ENCODE measurements at places on chromosomes 7 and 10.

GRCh38 chr10:46528675-46529615 lies 27.5 kb downstream of the GPRIN2 start:
- no peak for DNase-seq

DNA sequence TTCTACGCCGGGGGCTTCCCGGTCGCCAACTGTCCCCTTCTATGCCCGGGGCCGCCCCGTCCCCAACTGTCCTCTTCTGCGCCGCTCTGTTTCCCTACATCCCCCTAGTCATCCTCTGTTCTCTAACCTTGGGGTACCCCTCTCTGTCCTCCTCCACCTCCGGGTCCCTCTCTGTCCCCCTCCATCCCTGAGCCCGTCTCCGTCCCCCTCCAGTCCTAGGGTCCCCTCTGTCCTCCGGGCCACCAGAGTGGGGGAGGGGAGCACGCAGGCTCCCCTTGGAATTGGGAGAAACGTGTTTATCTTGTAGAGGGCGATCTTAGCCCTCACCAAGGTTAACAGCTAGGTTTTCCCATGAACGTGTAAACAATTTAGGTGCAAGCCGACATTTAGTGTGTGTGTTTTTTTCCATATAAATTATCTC lies 852 bp upstream of the KLF6 start:
- no peak for DNase-seq

GRCh38 chr10:104622598-104623209 lies 18.4 kb upstream of the SORCS3 start:
- no peak for DNase-seq

GRCh38 chr10:101140084-101140949 lies 9.2 kb downstream of the TLX1 start:
- no peak for DNase-seq

GRCh38 chr10:1598393-1599153 lies 138.8 kb downstream of the ADARB2 start:
- no peak for DNase-seq

DNA sequence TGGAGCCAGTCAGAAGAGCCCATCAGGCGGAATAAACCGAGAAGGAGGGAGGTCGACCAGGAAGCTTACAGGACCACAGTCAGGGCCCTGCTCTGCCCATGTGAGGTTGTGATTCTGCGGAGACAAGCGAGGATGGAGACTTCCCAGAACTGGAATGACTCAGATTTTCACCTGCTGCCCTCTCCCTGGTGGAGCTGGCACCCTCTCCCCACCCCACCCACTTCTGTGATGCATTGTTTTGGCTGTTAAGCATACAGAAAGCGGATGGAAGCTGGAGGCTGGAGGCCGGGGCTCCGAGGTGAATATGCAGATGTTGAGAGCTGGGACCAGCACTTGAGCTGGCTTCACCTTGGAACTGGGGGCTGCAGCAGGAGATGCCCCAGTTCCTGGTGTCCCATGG lies 57.4 kb downstream of the NPTX2 start:
- no peak for DNase-seq

GRCh38 chr10:125151553-125152449 lies 8.6 kb downstream of the CTBP2 start:
- DNase-seq, result no peak

DNA sequence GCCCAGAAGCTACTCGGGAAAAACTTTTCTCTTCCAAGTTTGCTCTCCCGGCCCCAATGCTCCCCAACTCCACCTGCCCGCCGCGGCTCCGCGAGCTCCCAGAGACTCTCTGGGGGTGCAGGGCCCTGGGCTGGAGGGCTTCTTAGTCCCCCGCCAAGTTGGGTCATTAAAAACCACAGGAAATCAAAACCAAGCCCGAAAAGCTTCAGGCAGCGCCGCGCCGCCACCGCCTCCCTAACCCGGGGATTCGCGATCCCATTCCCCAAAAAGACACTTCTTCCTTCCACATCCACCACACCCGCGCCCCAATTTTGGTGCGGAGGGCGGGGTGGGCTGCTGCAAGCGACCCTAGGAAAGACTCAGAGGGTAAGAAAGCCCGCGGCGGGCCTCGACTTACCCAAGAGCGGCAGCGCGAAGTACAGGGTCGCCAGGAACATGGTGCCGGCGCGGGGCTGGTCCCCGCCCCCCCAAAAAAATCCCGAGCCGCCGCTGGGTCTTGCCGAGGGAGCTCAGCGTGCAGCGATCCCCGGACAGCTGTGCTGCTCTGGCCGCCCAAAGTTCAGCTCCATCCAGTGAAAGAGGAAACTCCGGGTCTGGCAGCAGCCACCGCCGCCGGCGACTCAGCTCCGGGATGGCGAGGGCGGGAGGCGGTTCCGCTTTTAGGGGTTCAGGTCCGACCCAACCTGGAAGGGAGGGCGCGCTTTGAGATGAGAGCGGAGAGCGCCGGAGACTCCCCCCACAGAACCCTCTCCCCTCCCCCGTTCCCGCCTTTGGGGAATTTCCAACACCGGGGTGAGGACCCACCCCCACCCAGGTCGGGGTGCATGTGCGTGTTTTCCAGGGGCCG lies 1.2 kb downstream of the GFRA1 start:
- DNase-seq, result no peak

GRCh38 chr10:29736366-29737073 lies 101.7 kb upstream of the SVIL start:
- DNase-seq, result no peak

DNA sequence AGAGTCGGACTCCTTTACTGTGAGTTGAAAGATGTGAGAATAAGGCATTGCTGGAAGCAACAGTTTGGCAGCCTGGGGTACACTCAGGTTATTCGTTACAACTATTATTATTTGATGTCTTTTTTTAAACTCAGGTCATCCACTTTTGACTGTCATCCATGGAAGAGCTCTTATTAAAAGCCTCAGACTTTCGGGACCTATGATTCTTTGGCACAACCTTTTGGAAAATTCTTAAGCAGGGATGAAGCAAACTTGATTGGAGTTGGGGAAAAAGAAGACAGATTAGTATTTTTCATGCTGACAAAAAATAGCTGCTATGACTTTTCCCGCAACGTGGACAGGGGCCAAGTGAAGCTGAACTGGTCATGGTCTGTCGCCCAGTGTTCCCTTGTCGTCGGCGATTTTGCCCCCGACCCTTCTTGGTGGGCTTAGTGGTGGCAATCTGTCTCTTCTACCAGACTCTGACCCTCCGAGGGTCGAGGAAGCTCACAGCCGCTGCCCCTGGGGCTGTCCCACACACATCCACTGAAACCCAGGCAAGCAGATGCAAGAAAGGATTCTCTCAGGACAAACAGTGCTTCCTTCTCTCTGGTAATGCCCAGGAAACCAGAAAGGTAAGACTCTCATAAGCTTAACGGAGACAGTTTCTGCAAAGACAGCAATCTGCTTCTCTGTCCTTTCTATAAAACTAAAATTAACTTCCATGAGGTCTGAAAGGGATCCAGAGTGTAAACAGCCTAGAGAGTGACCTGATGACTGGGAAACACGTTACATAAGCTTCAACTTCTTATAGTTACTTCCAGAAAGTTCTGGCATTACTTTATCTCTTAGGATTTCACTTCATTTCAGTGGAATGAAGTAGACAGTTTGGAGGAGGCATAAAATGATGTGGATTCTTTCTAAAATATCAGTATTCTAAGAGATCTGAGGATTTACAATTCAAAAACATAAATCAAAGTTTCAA lies 1.0 kb downstream of the CPED1 start:
- no peak for DNase-seq

- DNase-seq, result no peak
Observed at GRCh38 chr10:103737735-103738367, 117.5 kb downstream of the SH3PXD2A start.

DNA sequence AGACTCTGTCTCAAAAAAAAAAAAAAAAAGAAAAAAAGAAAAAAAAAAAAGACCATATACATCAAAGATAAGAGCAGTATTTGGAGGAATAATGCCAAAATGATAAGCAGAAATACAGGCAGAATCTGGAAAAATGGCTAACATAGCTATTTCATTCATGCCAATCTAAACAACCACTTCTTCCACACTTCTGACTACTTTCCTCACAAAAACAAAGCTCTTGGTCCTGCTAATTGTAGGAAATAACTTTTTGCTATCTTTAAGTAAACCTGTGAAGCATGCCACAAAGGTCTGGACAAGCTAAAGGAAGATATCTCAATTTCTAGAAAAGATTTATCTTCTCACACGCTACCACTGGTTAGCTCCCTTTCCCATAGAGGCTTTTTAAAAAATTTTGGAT lies 30.4 kb downstream of the MICU1 start:
- no peak for DNase-seq

- no peak for DNase-seq
Observed at GRCh38 chr10:122354383-122354782, 20.1 kb upstream of the PLEKHA1 start.

GRCh38 chr7:38248069-38248567 lies 25.3 kb downstream of the TARP start:
- no peak for DNase-seq

DNA sequence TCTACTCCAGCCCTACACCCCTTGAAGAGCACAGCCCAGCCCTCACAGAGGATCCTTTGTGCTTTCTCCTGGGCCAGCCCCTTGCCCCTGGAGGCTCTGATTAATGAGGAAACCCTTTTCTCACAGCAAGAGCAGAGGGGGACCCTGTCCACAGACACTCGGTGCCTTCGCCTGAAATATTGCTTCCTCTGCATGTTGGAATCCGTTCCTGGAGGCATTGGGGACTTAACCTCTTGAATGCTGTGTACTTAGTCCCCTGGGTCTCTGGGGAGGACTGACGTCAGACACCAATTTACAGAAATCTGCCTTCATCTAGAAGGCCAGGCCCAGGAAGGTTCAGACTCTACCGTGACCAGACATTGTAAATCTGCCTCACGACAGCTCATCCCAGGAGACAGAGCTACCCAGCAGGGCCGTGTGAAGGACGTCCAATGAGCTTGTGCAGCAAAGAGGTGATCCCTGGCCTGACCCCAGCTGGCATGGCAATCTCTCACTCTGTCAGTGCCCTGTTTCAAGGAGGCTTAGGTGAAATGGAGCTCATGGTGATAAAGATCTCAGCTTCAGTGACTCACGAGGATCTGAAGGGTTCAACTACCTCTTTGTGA lies 8.1 kb upstream of the TMEM72 start:
- DNase-seq, result no peak

GRCh38 chr10:112821663-112822062 lies 128.4 kb upstream of the TCF7L2 start:
- DNase-seq, result no peak

- DNase-seq, result no peak
Observed at GRCh38 chr7:149188213-149188612, 7.1 kb upstream of the ZNF282 start.

DNA sequence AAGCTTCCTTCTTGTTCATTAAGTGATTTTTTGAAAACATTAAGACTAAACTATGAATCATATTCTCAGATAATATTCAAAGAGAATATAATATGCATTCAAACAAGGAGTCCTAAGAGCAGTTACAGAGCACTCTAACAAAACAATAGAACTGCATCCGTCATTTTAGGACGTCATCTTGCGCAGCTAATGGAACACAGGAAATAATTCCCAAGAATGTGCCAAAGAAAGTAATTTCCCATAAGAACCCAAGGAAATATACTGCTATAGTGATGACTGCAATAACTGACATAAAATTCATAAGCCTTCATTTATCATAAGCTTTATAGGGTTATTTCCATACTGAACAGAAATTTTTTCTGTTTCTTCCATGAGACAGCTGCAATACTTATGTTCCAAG lies 28.3 kb upstream of the CASD1 start:
- no peak for DNase-seq

DNA sequence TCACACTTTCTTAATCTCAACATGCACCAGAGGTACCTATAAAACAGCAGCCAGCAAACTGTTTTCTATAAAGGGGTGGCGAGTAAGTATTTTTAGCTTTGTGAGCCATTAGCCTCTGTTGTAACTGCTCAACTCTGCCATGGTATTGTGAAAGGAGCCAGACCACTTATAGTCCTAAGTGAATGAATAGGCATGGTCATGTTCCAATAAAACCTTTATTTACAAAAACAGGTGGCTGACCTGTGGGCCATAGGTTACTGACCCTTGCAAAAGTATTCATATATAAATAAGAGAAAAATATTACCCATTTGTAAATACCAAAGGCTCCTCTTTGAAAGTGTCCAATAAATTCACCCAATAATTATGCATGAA lies 50.3 kb downstream of the ICA1 start:
- DNase-seq, result no peak

DNA sequence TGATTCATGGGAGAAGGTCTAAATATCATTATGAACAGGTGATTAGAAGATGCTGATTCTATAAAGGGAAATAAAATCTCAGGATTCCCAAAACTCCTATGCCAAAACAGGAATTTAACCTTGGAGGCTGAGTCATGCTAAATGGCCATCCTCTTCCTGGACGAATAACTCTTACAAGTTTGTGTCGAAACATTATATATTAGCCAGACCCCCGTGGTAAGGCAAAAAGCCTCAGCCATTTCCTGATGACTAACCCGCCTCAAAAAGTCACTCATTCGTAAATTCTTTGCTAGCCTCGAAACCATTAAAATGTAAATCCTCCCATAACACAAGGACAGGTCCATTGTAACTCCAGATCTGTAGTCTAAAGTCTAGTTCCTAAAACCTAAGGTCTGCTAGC lies 32.0 kb downstream of the CUL2 start:
- DNase-seq, result peak; percentile 93

DNA sequence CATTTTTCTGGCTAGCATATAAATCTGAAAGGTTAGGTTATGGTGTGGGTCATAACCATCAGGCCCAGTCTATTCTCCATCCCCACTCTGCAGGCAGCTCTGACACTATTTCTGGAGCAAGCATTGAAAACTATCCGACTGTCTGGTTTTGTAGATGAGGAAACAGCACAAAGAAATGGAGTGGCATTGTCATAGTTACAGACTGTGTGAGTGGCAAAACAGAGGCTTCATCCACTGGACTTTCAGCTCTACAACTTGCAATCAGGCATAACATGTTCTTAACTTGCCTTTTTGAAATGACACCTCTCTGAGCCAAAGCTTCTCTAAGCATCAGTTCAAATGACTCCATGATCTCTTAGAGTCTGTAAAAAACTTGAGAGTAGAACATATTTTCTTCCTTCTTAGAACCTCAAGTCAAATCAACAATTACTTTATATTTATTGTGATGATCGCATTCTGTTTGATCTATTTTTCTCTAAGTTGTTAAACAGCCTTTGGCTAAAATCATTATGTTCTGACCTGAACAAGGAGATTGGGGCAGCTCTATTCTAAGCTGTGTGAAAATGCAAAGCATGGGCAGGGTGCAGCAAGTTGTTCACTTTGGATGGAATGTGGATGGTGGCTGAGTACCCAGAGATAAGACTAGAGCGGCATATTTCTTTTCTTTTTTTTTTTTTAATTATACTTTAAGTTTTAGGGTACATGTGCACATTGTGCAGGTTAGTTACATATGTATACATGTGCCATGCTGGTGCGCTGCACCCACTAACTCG lies 68.5 kb downstream of the LRRC4 start:
- DNase-seq, result no peak

DNA sequence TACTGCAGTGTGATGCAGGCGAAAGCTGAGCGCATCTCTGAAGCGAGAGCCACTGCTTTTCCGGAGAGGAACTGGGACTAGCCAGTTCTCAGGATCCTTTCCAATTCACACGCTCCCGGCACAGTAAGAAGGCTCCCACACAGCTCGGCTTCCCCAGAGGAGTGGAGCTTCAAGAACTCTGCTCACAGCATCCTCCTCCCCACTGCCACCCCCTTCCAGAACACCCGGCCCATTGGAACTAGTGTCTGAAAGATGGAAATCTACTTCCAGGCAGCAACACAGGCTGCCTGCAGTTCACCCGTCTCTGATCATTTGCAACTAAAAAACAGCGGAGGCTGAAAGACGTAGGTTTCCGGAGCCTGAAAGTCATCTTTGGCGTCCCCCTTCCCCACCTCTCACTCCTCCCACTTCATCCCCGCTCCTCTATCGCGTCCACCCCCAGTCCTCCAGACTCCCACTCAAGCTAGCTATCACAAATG lies at the start of gene DGKB:
Gene DGKB (minus strand): TSS at position 163 of the 479 bp plus-strand sequence.
- DNase-seq, result peak; percentile 22

- no peak for DNase-seq
Observed at GRCh38 chr10:15331461-15331860, 39.6 kb downstream of the FAM171A1 start.
